ENCODE measurements at places on chromosomes 6 and 20.

DNA sequence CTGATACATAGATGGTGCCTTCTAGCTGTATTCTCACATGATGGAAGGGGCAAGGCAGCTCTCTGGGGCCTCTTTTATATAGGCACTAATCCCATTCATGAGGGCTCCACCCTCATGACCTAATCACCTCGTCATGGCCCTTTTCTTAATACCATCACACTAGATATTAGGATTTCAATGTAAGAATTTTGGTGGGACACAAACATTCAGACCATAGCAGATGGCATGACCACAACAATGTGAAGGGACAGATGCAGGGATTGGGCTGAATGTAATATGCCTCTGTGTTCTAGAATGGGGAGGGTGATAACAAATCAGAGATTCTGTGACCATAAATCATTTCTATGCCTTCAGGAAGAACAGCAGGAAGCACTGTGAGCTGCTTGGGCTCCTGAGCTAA, 145.8 kb downstream of the LCA5 start:
- no peak for DNase-seq

- DNase-seq: no peak
Observed at GRCh38 chr6:109222848-109223247, 127.5 kb downstream of the CEP57L1 start.

DNA sequence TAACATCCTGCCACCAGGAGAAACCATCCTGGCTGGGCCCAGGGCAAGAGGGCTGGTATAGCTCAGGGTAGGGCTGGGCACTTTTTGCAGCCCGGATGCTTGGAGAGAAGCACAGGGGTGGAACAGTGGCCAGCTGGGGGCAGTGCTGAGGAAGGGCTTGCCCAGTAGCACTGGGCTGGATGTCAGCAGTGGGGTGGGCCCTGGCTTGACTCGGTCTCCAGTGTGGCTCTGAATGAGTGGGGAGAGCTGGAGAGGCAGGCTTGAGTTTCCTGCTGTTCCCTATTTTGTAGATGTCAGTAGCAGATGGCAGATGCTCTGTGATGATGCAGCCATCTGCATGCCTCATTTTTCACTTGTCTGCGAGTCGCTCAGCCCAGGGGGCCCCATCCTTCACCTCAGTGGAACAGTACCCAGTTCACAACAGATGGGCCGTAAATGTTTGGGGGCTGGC, 56.3 kb upstream of the TULP1 start:
- DNase-seq: no peak

GRCh38 chr20:42678895-42679294, 510.8 kb downstream of the PTPRT start:
- DNase-seq: no peak

DNA sequence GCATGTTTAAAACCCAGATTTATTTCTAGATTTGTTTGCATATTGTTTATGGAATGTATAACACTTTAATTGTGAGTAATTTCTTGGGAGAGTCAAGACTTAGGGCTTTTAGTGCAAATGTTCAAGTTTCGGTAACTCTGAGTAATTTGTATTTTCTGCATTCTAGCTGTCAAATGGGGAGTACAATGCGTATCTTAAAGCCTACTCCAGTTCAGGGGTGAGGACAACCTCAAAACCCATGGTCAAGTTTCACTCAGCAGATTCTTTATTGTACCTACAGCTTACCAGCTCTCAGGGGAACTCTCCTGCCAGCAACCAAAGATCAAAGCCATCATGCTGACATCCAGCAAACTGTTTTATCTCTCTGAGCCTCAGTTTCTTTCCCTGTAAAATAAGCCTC, 458.6 kb upstream of the JARID2 start:
- no peak for DNase-seq

Data from skeletal muscle cell (primary cell).